ENCODE measurements at places on chromosomes 3 and 15.

DNA sequence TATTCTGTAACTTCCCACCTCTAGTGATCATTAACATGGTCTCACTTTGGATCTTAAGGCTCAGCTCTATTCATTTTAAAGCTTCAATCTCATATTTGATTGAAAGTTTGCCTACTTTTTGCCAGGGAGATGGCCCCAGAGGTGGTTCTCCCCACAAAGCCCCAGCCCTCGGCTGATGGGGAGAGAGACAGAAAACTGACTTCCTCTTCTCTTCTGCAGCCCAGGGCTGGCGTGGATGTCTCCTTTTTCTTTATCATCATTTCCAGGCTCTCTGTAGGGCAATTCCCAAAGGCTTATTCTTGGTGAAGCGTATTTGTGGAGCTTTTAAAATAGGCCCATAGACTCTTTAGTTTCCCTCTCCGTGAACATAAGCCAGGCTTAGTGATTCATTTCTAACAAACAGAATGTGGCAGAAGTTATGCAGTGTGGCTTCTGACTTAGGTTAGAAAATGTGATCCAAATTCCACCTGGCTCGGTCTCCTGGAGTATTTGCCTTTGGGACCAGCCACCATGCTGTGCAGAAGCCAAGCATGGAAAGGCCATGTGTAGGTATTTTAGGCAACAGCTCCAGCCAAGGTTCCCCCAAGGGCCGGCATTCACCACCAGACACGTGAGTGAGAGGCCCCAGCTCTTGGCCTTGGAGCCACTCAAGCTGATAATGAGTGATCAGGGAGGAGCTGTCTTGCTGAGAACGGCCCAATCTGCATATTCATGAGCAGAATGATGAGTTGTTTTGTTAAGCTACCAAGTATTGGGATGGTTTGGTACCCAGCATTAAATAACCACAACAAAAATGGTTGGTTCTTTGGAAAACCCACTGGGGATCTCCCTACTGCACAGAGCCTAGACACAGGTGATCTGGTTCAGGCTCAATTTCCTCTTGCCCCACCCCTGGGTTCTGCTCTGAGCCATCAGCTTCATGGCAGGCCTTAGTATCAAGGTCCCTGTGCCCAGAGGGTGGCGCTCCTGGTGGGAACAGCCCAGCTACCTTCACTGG is 353.2 kb upstream of the PROK2 start:
- no peak for DNase-seq

DNA sequence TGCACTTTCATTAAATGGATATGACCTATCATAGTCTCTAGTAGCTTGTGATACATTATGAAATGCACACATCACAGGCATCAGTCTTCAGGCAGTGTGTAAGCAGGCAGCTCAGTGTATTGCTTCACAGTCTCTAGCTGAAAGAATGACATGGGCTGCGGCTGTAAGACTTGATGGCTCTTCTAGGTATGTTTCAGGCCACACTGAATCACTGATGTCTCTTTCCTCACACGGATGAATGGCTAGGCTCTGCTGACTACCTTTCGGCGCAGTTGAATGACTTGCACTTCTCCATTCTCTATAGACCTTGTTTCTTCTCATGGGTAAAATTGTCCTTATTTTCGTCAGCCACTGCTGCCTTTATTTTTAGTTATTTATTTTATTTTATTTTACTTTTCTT is 15.4 kb downstream of the APH1B start:
- no peak for DNase-seq

DNA sequence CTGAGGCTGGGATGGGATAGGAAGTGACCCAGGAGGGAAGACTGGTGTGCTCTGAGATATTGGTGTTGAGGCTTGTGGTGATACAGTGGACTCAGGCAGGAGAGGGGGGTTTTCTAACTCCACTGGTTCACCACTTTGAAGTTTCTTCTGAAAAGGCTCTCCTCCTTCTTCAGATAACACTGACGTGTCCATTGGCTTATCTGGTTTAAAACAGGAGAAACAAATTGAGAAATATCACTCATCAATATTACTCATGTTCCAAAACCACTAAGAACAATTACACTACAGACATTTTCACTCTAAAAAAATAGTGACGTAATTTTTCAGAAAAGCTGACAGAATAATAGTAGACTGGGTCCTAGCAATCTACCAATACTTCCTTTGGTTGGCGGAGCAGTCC is 23.1 kb downstream of the TP53BP1 start:
- no peak for DNase-seq

DNA sequence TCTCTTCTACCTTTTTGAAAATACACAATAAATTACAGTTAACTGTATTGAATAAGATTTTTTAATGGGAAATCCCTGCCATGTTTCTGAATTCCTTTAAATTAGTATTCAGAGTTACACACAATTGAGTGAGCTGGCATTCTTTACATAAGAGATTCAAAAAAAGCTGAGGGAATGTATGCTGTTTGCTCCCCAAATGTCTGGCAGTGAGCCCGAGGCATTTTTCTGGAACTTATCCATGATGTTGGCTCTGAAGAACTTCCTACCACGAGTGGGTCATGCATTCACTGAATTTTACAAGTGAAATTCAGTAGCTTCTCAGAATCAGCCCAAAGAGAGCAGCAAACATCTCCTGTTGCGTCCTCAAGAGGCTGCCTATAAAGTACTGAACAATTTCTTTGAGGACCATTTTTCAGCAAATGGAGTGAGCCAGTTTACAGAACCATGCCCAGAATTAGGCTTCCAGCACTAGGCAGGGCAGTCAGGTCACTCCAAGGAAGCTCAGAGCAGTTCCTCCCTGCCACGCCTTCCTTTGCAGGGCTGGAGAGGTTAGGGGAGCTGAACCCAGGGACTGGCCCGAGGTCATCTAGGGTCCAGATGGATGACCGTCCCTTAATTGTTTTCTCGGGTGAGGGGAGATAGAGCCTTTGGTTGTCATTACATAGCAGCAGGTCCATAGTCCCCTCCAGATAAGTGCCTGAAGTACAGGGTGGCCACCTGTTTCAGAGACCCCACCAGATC is 21.2 kb downstream of the GABRA5 start:
- no peak for DNase-seq

DNA sequence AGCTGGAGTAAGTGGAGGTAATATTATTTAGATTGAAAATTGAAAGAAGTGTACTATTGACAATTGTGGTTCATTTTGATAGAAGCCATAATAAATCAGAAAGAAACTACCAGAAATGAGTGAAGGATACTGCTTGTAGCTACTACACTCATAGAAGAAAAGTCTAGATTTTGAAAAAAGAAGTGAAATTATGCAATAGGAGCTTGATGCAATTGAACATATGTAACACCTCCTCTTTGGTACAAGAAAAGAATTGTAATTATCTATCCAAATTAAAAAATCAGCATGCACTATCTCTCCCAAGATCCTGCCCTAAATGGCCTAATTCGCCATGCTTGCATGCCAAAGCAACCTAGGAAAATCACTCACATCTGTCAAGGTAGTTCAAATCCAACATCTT is 51.1 kb upstream of the CD200R1L start:
- DNase-seq = no peak

DNA sequence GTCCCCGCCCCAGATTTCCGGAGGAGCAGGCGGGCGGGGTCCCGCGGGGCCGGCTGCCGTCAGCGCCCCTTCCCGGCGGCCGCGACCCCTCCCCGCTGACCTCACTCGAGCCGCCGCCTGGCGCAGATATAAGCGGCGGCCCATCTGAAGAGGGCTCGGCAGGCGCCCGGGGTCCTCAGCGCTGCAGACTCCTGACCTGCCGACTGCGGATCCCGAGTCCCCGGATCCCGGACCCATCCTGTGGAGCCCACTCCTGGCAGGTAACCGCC is at the start of gene TRH:
Gene TRH, plus strand, starts transcription at position 157 of the 269 bp plus-strand sequence. CDS start 1,097 bp downstream, outside the sequence.
- no peak for DNase-seq

DNA sequence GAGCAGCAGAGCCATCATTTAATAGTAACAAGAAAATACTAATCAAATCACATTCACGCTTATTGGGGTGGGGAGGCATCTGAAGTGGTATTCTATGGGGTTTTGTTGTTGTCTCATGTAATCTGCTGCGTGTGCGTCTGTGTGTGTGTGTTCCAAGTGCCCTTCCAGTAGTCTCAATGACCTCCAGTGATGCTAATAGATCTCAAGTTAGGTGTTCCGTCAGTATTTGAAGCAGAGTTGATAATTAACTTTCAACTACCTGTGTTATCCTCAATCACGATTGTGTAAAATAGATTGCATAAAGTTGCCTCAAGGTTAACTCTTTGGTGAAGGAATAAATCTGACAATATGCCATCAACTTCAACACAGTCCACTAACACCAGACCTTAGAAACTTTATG is 375.0 kb downstream of the MECOM start:
- no peak for DNase-seq

DNA sequence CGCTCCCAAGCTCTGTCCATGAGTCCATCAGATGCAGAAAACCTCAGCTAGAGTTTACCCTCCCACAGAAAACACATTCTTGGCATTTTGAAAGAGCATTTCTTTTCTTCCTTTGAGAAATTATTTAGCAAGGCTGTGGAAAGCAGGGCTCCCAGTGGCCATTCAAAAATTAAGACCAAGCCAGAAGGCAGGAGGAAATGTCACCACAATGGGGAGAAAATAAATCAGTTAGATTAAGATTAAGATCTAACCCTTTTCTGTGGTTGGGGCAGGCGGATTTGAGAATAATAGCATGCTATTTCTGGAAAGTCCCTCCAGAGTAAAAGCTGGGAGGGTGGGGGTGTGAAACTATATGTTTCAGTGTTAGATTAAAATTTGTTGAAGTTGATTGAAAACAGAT is 20.2 kb downstream of the LRIG1 start:
- no peak for DNase-seq

DNA sequence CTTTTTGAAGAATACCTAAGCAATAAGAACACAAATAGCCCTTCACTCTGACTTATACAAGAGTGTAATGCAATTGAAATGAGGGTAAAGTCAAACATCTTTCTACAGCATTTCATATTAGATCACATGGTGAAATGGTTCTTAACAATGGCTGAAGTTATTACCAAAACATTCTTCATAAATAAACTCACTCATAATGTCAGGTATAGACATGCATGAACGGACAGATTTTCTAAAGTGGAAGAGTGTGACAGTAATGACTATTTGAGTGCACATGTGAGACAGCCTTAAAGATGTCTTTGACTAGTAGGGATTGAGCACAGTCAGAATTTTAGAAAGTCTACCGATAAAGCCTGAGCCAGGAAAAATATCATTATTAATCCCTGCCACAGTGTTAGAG is 471.0 kb downstream of the ZPLD1 start:
- DNase-seq = no peak

DNA sequence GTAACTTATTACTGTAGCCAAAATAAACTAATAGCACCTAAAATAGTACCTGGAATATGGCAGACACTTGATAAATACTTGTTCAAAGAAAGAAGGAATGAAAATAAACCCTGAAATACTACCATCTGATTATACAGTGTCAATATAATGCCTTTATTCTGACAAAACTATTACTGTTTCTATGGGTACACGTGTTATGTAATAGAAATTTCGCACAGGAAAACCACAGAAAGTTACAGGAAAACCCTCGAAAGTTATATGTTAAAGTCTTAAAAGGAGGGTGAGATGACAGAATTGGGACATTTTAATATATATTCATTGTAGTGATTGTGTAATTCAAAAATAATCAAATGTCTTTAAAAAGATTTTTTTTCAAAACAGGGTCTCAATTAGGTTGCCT is 28.8 kb downstream of the ETFA start:
- DNase-seq = no peak

DNA sequence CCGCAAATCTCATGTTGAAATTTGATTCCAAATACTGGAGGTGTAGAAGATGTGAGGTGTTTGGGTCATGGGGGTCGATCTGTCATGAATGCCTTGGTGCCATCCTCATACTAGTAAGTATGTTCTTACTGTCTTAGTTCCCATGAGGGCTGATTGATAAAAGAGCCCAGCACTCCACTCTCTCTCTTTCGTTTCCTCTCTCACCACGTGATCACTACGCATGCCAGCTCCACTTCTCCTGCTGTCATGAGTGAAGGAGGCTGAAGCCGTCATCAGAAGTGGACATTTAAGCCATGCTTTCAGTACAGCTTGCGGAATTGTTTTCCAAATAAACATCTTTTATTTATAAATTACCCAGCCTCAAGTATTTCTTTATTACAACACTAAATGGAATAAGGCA is 6.1 kb downstream of the OR5H15 start:
- no peak for DNase-seq

DNA sequence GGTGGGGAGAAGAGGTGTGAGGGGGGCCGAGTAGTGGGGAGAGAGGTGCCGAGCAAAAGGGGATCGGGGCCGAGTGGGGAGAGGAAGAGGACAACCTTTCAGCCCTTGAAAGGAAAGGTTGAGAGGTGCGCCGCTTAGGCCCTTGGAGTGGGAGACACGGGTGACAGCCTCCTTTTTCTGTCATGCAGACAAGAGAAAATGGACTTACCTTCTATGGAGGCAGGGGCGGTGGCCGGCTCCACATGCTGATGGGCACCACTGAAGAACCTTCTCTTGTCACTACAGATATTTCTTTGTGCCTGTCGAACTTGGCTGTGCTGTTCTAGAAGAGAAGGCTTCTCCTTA is 421 bp downstream of the KLHL18 start:
- peak; percentile 7 for DNase-seq

GRCh38 chr3:16448639-16449070 is 64.8 kb downstream of the RFTN1 start:
- no peak for DNase-seq

GRCh38 chr3:177721864-177722785 is 524.8 kb upstream of the TBL1XR1 start:
- DNase-seq = no peak

DNA sequence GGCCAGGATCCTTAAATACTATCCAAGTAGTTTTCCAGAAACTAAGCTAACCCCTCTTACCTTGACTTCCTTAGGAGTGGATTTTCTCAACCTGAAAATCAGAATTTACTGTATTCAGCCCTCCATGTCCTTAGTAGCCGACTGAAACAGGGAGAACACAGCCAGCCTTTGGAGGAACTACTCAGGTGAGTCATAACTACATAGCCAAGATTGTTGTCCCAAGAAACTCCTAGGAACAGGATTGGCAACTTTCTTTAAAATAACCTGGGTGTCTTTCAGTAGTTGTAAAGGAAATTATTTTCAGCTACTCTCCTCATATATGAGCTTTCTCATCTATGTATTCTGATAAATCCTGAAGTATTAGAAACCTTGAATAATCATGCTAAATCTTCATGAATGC is 22.3 kb downstream of the FANCD2OS start:
- DNase-seq = no peak

DNA sequence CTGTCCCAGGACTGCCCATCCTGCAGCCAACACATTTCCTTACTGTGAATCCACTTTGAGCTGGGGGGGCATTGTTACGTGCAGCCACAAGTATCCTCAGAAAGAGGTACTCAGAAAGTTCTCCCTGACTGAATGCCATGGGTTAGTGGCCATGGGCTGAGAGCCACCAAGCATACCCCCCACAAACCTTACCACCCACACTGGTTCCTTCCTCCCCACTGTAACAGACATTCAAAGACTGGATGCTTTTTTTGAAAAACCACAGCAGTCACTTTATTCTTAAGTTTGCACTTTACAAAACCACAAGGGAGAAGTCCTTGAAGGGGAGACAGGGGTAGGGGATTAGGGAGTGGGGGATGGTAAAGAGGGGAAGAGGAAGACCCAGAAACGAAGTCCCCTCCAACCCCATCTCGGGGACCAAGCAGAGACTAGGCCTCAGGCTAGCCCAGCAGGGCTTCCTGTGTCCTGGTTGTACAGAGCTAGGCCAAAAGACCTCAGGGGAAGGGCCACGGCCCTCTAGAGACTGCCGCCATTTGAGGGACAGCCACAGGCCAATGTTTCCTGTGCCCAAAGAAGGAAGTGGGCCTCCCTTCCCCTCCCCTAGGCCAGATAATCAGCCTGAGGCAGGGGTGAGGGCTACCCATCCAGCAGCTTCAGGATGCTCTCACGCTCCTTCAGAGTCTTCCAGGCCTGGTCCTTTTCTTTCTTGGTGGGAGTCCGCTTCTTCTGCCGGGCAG is 10.1 kb upstream of the CAMK1 start:
- no peak for DNase-seq
